ENCODE measurements at places on chromosomes 2 and 18.

DNA sequence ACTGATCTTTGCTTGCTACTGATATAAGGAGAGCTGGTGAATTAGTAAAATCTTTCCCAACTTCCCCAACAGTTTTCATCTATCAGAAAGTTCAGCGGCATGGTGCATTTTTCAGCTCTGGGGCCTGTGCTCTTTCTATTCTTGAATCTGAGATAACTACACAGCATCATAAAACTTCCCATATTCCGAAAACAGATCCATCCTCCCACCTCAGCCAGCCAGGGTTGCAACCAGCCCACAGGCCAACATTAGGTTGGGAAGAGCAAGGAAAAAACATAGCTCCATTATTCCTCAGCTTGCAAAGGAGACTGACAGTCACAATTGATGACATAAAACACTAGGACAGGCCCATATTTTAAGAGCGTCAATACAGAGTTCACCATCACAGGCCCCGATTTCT lies 297.2 kb downstream of the SETBP1 start:
- H3K4me3 ChIP-seq = no peak overlapping the region
- no peaks in the 10 kb centered on the region for H3K4me1 ChIP-seq
- H3K27me3 ChIP-seq = no peaks in the 10 kb centered on the region
- no peak overlapping the region for H3K27ac ChIP-seq

DNA sequence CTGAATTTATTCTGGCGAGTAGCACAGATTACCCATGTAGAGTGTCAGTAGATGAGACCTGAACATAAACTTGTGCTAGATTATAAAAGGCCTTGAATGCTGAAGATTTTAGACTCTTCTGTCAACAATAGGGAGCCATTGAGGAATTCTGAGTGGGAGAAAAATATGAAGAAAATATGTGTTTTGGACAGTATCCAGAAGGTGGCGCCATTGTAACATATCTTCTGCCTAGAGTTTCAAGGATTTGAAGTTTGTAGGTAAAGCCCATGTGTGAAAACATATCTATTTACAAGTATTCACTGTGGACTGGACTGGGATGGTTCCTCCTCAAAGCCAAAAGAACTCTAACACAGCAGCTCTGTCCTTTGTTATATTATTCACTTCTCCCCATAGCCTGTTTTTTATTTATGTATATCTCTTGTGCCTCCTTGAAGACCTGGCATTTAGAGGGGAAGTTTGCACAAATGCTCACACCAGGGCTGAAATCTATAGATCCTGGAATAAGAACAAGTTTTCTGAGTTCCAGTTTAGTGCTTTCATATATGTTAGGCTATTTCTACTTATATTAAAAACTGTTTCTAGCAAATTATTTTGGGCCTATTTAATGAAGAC lies 124.9 kb downstream of the RDH14 start:
- H3K27ac ChIP-seq = no peak overlapping the region
- H3K27me3 ChIP-seq = peaks cover 11% of the 10 kb centered on the region
- DNase-seq = peak; percentile 37
- H3K4me1 ChIP-seq = no peaks in the 10 kb centered on the region

- DNase-seq = no peak
- H3K27me3 ChIP-seq = no peaks in the 10 kb centered on the region
Observed at GRCh38 chr2:112579241-112579640, 5.2 kb upstream of the CHCHD5 start.

DNA sequence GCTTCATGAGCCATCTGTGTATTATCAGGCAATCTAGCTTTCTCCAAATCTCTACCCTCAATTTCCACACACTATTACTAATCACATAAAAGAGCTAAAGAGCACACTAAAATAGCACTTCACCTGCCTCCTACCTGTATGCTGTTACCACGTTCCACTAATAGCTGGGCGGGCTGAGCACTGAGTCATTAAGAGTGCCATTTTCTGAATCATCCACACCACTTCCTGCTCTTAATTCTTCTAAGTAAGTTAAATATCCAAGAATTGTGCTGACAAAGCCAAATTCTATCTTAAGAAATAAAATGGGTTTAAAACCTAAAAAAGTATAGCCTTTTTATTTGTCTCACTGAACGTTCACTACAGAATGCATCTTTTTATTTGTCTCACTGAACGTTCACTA lies 35.7 kb downstream of the NOL10 start:
- H3K4me1 ChIP-seq = peaks cover 48% of the 10 kb centered on the region
- H3K27ac ChIP-seq = peak overlapping the region; percentile 39
- peaks cover 63% of the 10 kb centered on the region for H3K36me3 ChIP-seq
- peak; percentile 63 for DNase-seq

DNA sequence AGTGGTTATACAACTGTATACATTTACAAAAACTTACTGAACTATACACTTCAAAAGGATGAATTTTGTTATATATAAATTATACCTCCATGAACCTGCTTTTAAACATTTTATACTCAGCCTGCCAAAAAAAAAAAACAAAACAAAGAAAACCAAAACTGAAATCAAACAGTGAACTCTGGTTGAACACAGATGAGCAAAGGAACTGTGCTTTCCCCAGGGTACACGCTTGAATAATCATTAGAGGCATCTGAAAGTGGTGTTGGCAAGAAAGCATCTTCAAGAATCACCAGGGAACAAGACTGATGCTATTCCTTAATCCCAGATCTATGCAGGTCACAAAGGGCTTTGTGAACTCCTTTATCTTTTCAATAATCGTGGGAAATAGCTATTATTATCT lies 77.0 kb upstream of the LYPD1 start:
- no peak for DNase-seq
- H3K36me3 ChIP-seq = no peaks in the 10 kb centered on the region
- no peak overlapping the region for H3K27ac ChIP-seq
- no peaks in the 10 kb centered on the region for H3K4me1 ChIP-seq
- H3K4me3 ChIP-seq = no peak overlapping the region

- H3K27me3 ChIP-seq = no peaks in the 10 kb centered on the region
- no peak for DNase-seq
- no peak overlapping the region for H3K27ac ChIP-seq
- H3K36me3 ChIP-seq = no peaks in the 10 kb centered on the region
- H3K4me3 ChIP-seq = no peak overlapping the region
Observed at GRCh38 chr2:140851258-140851981, 1279.4 kb downstream of the LRP1B start.

DNA sequence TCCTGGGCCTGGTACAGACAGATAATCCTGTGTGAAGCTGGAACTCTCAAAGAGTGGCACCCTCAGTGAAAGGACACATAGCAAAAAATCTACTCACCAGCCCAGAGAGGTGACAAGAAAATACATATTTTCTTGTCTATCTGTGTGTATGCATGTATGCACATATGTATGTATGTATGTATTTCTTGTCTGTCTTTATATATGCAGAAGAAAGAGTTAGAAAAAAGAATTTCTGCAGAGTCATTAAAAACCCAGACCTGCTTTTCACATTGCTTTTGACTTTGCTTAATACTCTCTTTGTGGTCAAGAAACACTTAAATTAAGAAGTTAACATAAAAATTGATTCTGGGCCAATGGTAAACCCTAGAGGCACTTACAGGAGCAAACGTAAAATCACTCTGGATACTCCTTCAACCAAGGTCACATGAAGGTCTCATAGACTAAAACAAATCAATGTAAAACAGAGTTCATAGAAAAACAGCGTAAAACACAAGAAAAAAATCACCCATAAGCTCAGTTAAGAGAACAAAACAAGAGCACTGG lies 16.5 kb upstream of the AAK1 start:
- peaks cover 5% of the 10 kb centered on the region for H3K4me1 ChIP-seq
- no peaks in the 10 kb centered on the region for H3K36me3 ChIP-seq
- no peaks in the 10 kb centered on the region for H3K27me3 ChIP-seq
